ENCODE measurements at places on chromosomes 7 and 10. TPM values are rescaled to one million over a fixed set of nuclear protein-coding genes. Genes with fewer than 3 reads are reported as not detected.

DNA sequence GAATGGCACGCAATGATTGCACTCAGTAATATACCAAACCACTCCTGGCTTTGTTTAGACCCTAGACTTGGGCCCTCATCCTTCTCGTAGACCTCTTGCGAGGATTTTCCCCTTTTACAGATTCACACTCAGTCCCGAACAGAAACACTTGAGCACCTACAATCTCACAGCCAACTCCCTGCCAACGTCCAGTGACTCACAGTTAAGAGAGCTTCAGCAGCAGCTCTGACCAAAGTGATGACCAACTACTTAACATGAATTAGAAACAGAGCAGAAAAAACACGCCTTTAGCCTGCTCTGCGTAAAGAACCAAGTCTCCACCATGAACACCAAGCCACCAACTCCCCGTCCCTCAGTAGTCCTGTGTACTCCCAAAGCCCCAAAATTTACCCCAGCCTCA lies 2.2 kb downstream of the DNAJC30 start:
- no peak for DNase-seq

GRCh38 chr7:3649250-3649649 lies 348.2 kb downstream of the SDK1 start:
- no peak for DNase-seq

The LIPJ gene
- not detected for polyA plus RNA-seq

DNA sequence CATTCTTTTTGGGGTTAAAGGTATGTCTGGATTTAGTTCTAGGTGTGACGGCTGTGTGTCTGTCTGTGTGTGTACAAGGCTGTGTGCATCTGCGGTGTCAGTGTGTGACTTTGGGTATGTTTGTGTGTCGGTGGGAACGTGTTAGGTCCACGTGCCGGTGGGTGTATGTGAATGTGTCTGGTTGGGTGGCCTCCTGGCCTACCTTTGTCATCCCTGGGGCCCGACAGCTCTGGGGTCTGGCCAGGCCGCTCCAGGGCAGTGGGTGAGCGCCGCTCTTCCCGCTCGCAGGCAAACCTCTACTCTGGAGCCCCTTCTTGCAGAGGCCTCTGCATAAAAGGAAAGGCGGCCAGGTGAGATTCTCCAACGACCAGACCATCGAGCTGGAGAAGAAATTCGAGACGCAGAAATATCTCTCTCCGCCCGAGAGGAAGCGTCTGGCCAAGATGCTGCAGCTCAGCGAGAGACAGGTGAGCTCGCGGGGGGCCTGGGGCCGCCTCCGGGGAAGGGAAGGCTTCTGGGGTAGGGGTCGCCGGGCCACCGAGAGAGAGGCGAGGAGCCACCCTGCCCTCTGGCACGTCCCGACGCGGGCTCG lies 2.4 kb downstream of the HHEX start:
- no peak for DNase-seq

DNA sequence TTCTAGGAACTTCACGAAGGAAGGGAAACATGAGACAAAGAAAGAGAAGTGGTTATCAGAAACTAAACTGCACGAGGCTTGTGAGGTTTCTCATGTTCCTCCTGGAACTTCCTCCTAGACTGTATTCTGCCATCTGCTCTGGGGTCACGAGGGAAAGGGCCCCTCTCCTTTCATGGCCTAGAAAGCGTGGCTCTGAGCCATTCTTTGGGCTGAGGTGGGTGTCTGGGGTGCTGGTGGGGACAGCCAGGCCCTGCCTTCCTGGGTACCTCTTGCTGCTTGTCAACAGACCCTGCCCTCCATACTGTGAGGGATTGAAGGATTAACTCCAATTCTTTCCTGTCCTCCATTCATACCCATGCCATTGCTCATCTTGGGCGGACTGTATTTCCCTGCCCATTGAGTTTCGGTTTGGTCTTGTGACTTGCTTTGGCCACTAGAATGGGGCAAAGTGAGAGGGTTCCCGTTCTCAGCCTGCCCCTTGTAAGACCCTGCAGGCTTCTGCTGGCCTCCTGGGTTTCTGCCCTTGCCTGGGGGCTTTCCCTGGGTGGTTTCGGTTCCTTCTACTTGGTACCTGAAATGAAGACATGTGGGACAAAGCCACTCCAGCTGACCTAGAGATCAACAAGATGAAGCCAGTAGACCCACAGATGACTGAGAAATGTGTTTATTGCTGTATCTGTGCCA lies 14.9 kb upstream of the GIMAP8 start:
- no peak for DNase-seq

- DNase-seq = peak; percentile 34
Observed at GRCh38 chr10:48289501-48290238, 15.2 kb upstream of the FRMPD2 start.

The PNLIP gene
- not detected for polyA plus RNA-seq

DNA sequence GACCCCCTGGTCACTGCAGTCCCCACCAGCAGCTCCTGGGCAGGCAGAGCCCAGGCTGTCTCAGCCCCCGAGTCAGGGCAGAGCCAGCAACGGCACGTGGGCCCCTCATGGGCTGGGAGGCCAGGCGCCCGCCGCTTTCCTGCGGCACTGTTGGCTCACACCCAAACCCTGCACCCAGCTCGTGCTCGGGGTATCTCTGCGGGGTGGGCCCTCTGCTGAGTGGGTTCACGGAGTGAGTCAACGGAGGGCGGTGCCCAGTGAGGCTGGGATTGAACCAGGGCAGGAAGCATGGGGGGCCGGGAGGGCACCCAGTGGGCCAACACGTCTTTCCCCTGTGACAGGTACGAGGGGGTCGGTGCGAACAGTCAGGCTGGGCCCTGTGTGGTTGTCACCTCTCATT lies 28.9 kb downstream of the ADAP1 start:
- peak; percentile 71 for DNase-seq

GRCh38 chr10:101322266-101323108 lies 31.5 kb upstream of the BTRC start:
- DNase-seq = no peak

DNA sequence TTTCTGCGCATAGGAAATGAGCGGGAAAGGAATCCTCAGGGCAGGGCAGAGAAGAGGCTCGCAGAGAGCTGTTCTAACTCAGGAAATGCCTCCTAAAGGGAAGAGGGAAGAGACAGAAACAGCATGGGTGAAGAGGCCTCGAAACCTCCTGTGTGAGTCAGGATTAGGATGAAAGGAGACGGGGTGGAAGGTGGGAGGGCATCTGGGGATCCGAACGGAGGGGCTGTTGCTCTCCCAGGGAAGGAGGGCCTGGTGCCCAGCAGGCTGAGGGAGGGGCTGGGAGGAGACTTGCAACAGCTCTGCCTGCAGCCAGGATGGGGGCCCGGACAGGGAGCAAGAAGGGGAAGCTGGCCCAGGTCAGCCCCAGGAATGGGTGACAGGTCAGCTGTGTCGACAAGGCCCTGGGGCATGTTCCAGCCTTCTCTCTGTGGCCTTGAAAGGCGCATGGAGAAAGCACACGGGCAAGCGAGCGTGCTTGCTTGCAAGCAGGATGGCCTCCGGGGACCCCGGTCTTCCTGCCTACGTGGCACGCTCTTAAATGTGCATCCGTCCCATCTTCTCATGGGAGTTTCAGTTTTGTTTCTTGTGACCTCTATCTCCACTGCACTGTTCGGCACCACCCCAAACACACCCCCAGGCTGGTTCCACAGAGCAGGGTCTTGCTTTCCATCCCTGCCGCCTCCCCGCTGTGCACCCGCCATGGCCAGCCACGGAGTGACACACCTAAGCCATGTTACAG lies 63.5 kb downstream of the HIPK2 start:
- DNase-seq = no peak

GRCh38 chr10:84900141-84900540 lies 571.8 kb downstream of the CCSER2 start:
- no peak for DNase-seq

The CYP3A7 gene
- not detected for polyA plus RNA-seq

The LAMB1 gene
- not detected for polyA plus RNA-seq

All from naive thymus-derived CD8-positive, alpha-beta T cell (primary cell).